AG09309 (cell line): ENCODE measurements at places on chromosomes 7 and 10.

DNA sequence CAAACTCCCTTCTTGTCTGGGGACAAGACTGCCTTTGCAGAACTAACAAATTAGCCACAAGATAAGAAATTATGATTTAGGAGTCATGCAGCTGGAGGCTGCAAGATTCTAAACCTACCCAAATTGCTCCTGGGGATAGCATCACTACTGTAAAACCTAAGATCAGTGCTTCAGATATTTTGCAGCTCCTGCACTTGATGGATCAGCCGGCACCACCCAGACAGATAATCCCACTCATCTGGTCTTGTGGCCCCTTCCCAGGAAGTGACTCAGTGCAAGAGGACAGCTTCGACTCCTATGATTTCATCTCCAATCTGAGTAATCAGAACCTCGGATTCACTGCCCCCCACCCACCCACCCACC is 181.9 kb downstream of the AKR1D1 start:
- no peak for DNase-seq

- no peak for DNase-seq
These were observed 37.7 kb upstream of the LRGUK start for GRCh38 chr7:134089446-134089845.

- DNase-seq: no peak
These were observed 17.0 kb downstream of the CLIP2 start for GRCh38 chr7:74306004-74306729.

DNA sequence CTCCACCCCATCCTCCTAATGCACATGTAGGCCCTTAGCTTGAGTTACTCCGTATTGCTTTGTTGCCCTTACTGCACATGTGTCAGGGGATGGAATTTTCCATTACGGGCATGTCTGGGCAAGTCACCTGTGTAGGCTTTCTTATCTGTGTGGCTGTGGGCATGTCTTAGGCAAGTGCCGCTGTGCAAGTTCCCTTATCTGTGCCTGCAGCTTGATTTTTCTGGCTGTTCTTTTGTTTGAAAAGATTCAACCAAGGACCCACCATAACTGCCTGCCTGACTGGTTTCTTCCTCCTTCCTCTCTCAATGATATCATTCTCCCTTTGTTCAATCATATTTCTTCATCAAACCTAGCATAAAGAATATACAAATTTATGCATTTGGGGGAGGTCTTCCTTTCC is 88.5 kb downstream of the AKR1D1 start:
- DNase-seq: no peak

GRCh38 chr7:79055722-79056415 is 397.6 kb downstream of the MAGI2 start:
- no peak for DNase-seq

GRCh38 chr7:82335927-82336326 is 107.7 kb downstream of the CACNA2D1 start:
- no peak for DNase-seq

DNA sequence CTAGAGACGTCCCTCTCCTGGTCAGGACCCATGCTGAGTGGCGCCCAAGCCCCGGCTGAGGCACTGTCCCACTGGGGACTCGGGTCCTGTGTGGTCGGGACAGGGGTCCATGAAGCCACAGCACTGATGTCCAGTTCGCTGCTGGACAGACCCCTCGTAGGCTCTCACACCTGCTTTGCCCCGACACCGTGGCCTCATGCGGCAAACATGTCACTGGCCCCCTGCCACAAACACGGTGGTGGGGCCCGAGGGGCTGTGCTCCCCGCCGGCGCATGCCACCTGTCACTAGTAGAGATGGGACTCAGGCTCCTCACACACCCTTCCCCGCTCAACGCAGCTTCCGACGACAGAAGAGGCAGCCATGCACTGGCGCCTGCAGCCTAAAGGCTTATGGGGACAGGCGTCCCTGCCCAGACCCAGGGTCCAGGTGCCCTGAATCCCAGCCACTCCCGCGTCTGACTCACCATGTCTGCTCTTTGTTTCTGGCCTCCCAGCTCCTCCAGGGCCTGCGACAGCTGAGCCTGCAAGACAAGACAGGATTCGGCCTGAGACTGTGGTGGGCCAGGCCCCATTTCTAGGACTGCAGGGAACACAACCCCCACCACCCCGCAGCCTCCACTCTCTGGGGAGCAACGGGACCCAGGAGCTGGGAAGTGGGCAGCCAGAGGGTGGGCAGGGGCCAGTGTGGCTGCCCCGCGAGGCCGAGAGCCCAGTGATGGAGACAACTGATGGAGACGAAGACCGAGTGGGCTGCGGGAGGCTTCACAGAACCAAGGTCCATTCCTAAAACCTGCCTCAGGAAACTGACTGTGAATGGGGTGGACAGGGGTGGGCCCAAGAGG is 230.9 kb downstream of the MAD1L1 start:
- DNase-seq: no peak

GRCh38 chr10:4018054-4018511 is 233.1 kb upstream of the KLF6 start:
- DNase-seq: no peak

GRCh38 chr10:29039091-29039490 is 249.8 kb upstream of the LYZL1 start:
- no peak for DNase-seq

GRCh38 chr10:102657984-102658724 is 13.9 kb downstream of the TRIM8 start:
- no peak for DNase-seq

DNA sequence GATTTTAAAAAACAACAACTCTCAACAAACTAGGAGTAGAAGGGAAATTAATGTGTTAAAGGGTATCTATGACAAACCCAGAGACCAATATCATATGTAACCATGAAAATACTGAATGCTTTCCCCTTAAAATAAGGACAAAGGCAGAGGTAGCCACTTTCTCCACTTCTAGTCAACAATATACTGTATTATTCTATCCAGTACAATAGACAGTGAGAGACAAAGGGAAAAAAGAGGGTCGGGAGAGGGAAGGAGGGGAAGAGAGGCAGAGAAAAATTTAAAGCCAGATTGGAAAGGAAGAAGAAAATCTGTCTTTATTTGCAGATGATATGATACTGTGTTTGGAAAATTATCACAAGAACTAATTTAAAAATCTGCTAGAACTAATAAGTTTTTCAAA is 39.1 kb upstream of the WDFY4 start:
- DNase-seq: no peak

DNA sequence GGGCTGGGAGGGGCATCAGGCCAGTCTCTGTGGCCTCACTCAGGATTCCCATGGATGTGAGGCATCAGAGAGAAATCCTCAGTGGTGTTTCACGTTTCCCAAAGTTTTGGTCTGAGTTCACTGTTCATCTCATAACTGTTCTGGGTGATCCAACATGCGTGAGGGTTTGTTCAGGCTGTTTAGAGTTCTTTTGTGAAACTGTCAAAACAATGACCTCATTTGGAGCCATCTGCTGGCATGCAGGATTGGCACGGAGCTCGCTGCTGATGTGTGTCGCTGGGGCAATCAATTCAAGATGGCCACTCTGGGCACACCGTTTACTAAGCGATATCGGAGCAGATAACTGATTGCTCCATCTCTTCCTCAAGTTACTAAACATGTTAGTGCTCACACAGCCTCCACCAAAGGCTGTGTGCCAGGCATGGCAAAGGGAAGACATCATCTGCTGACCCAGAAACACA is 365.6 kb downstream of the WDR11 start:
- no peak for DNase-seq

DNA sequence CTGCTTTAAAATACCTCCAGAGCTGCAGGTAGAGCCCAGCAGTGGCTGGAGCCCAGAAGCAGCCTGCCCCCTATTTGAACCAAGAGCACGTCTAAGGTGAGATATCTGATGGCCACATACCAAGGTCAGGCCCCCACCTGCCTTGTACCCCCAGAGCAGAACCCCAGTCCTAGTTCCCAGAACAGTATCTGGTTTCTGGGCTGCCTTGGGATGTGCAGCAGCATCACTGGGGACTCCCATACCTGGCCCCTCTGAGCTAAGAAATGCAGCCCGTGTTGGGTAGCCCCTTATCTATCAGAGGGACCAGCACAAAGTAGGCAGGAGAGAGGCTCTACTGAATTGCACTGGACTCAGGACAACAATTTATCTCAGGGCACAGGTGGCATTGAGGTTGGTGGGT is 8.9 kb downstream of the SFTPD start:
- DNase-seq: no peak

DNA sequence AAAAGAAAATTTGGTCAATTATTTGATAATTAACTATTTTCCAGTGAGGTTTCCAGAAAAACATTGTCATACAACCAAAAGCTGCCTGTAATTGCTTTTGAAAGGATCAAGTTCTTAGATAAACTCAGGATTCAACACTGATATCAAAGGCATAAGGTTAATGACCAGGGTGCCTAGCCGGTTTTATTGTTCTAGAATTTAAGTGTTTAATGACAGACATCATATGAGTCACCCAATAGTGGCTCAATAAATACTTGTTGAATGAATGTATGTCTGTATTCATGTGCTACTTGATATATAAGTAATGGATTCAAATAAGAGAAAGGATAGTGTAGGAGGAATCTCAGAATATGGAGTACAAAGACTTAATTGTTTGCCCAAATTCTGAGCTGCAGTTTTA is 196.1 kb upstream of the LRGUK start:
- no peak for DNase-seq

GRCh38 chr10:108848046-108848445 is 1075.3 kb downstream of the XPNPEP1 start:
- DNase-seq: no peak

DNA sequence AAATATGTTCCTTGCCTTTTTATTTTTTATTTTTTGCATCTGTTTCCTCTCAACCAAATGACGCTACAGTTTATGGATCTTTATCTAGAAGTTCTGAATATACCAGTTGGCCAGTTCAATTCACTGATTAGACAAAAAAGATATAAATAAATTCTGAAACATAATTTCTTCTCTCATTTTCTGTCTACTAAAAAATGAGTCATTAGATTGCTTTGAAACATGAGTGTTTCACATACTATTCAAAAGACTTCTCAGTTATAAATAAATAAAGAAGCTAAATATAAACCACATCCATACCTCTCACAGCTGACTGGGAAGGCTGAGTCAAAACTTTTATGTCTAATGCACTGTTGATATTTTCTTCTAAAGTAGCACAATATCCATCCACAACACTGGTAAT is 97.6 kb upstream of the GPR22 start:
- no peak for DNase-seq

GRCh38 chr7:5423976-5424748 is 528 bp upstream of the TNRC18 start:
- DNase-seq: peak; percentile 98

- DNase-seq: no peak
These were observed 310.3 kb upstream of the AKR1E2 start for GRCh38 chr10:4515721-4516120.
